Esophagus squamous epithelium (tissue), 5 donors: ENCODE measurements at places on chromosomes 3 and 15. TPM values are rescaled to one million over a fixed set of nuclear protein-coding genes. Genes with fewer than 3 reads are reported as not detected.

DNA sequence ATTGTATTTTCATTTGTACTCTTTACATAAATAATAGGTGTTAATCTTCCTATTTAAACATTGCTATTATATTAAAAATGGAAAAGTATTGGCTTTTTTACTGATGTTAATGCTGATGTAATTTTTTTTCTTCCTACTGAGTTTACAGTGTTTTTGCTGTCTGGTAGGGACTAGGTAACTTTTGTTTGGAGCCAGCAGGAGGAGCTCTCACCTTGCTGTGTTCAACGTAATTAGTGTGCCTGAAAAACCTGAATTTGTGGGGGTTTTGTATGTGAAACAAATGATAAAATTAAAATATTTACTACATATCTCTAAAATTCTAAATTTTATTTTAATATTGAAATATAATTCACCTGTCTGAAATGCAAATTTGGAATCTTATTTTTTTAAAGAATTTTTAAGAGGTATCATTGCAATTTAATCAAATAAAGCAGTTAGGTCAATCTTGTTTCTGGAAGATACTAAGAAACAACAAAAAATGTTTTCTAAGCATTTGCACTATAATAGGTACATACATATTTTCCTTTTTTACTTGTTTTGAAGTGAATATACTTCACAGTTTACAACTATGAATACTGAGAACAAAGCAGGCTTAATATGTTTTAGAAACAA, 48.8 kb downstream of the EPHA6 start:
- no peaks in the 10 kb centered on the region for H3K4me1 ChIP-seq
- H3K27me3 ChIP-seq: no peaks in the 10 kb centered on the region
- no peak for DNase-seq
- no peak overlapping the region for H3K27ac ChIP-seq
- no peaks in the 10 kb centered on the region for H3K36me3 ChIP-seq

DNA sequence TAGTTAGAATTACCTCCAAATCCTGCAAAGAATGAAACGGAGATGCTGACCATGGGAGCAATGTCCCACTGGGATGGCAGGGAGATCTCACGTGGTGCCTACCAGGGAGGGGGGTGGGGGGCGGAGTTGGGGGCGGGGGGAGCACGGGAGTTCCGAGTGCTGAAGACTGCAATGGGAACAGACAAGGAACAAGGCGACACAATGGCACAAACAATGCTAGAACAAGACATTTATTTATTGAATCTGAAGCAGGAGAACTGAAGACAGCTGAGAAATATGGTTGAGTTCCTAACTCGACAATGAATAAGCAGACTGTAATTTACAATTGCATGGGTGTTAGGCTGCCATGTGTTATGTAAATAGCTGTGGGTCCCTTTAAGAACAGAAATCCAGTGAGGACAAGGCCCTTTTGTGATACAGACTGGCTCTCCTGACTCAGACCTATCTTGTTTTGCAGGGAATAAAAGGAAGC, 91.2 kb downstream of the AQP9 start:
- H3K27me3 ChIP-seq: peaks cover 7% of the 10 kb centered on the region
- H3K36me3 ChIP-seq: no peaks in the 10 kb centered on the region
- H3K4me3 ChIP-seq: no peak overlapping the region
- DNase-seq: no peak

Gene ACSBG1
- 0.09 TPM for total RNA-seq

Gene GOLGA8M
- not detected for total RNA-seq

Gene COLQ
- 1.1 TPM for total RNA-seq

Gene CMTM8
- total RNA-seq: 3.9 TPM
